ENCODE measurements at places on chromosomes 4 and X.

- no peak for DNase-seq
These were observed 51.6 kb upstream of the IL2 start for GRCh38 chr4:122508083-122508482.

- no peak for DNase-seq
These were observed 8.0 kb downstream of the LAGE3 start for GRCh38 chrX:154470914-154471568.

GRCh38 chrX:6026980-6027379 is 201.7 kb downstream of the NLGN4X start:
- DNase-seq, result peak; percentile 3

GRCh38 chr4:89939994-89940393 is 45.3 kb downstream of the MMRN1 start:
- no peak for DNase-seq

DNA sequence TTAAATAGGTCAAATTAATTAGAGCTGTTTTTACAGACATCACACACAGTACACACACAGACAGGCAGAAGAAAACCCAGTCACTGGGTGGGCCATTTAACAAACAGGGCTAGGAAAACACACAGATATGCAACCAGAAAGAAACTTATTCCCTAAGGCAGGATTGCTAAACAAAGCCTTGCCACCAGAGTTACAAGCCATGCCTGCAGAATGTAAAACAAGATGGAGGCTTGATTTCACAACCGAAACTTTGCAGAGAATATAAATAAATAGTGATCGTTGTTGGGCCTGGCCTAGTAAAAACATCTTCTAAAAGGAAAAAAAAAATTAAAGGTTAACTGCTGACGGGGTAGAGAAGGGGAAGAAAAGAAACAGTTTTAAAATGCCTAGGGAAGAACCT is 212.3 kb downstream of the NAP1L3 start:
- no peak for DNase-seq

GRCh38 chrX:123854329-123854728 is 5.5 kb upstream of the XIAP start:
- no peak for DNase-seq

DNA sequence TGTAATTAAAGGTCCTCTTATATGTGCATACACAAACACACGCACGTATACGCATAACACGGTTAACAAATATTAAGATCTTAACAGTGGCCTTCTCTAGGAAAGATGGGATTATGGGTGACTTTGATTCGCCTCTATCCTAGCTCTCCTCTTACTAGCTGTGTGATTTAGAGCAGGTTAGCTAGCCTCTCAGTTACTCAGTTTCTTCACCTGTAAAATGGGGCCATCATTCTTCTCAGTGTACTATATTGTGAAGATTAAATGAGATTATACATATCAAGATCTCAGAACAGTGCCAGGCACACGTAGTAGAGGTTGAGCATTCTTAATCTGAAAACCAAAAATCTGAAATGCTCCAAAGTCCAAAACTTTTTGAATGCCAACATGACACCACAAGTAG is 159.3 kb downstream of the BCOR start:
- DNase-seq, result no peak

- DNase-seq, result no peak
These were observed 23.2 kb upstream of the AFAP1 start for GRCh38 chr4:7962609-7963508.

- DNase-seq, result no peak
These were observed 105.6 kb downstream of the APOOL start for GRCh38 chrX:85109235-85109634.

DNA sequence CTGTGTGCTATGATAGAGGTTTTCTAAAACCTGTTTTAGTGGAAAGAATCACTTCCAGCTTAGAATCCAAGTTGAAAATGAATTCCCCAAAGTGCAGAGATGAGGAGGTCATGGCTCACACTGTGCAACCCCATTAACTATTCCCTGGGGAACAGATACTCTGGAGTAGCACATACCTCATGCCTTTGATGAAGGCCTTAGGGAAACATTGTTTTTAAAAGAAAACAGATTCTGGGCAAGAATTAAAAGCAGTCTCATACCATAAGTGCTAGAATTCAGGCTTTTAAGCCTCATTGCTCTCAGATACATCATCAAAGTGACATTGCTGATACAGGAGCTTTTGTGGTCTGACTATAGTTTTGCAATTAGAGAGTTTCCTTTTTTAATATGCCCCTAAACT is 115.1 kb downstream of the NDST4 start:
- DNase-seq, result no peak

All from NCI-H526 treated with DMSO at 0.1 percent for 48 hours (cell line).